ENCODE measurements at places on chromosomes 11 and 22.
A peak's percentile ranks its signal among the peaks of the same experiment; 100 is the strongest.

GRCh38 chr11:44608651-44608990 is 43.2 kb downstream of the CD82 start:
- DNase-seq = no peak

DNA sequence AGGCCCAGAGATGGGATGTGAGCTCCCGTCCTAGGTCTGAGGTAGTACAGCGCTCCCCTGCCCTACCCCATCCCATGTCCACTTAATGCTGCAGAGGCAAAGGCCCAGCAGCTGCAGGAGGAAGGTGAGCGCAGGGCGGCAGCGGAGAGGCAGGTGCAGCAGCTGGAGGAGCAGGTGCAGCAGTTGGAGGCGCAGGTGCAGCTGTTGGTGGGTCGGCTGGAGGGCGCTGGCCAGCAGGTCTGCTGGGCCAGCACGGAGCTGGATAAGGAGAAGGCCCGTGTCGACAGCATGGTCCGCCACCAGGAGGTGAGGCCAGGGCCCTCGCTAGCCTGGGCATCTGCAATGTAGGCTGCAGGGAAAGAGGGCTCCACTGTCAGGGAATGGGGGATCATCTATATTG is 15.2 kb downstream of the CCDC157 start:
- no peak for DNase-seq

GRCh38 chr11:87859636-87860035 is 315.6 kb downstream of the RAB38 start:
- DNase-seq = no peak

- no peak for DNase-seq
Measured at GRCh38 chr11:57049749-57050148, 61.0 kb downstream of the OR5AK2 start.

DNA sequence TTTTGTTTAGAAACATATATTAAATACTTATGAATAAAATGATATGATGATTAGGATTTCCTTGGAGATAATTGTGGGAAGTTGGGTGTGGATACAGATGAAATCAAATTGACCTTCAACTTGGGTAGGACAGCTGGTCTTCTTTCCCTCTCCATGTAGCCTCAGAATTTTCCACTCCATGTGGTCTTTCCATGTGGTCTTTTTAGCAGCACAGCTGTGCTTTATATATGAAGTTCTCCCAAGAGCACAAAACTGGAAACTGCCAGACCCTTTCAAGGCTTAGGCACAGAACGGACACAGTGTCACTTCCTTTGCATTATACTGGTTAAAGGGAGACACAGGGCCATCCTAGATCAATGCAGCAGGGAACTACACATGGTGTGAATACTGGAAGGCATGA is 28.6 kb downstream of the FAM76B start:
- no peak for DNase-seq

DNA sequence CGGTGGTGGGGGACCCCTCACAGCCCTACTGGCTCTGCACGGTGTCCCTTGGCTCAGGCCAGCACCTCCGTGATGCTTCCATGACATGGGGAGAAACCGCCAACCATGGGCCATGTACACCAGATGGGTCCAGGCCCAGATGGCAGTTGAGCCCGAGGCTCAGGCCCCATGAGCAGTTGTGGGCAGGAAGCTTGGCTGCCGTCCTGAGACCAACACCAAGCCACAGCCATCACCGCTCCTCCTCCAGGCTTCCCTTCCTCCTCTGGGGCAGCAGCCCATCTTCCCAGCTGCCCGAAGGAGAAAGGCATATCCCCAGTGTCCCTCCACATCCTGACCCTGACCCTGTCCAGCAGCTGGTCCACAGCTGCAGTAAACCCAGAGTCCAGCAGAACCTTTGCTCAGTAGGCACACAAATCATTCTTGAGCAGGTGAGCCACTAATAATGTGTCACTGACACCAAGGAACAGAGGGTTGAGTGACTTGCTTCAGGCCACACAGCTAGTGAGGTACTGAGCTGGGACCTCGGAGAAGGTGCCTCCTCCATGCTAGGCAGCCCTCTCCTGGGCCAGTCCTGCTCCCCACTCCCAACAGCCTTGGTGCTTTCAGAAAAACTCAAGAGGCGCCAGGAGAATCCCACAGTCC is 204.9 kb downstream of the CTTN start:
- DNase-seq = no peak

GRCh38 chr11:86630229-86630981 is 42.0 kb downstream of the ME3 start:
- DNase-seq = no peak

GRCh38 chr11:107783121-107783520 is 71.3 kb upstream of the SLN start:
- DNase-seq = no peak

- DNase-seq = no peak
Measured at GRCh38 chr11:1570001-1570453, 2.0 kb downstream of the DUSP8 start.

- DNase-seq = peak; percentile 44
Measured at GRCh38 chr11:44608991-44609782, 43.7 kb downstream of the CD82 start.

DNA sequence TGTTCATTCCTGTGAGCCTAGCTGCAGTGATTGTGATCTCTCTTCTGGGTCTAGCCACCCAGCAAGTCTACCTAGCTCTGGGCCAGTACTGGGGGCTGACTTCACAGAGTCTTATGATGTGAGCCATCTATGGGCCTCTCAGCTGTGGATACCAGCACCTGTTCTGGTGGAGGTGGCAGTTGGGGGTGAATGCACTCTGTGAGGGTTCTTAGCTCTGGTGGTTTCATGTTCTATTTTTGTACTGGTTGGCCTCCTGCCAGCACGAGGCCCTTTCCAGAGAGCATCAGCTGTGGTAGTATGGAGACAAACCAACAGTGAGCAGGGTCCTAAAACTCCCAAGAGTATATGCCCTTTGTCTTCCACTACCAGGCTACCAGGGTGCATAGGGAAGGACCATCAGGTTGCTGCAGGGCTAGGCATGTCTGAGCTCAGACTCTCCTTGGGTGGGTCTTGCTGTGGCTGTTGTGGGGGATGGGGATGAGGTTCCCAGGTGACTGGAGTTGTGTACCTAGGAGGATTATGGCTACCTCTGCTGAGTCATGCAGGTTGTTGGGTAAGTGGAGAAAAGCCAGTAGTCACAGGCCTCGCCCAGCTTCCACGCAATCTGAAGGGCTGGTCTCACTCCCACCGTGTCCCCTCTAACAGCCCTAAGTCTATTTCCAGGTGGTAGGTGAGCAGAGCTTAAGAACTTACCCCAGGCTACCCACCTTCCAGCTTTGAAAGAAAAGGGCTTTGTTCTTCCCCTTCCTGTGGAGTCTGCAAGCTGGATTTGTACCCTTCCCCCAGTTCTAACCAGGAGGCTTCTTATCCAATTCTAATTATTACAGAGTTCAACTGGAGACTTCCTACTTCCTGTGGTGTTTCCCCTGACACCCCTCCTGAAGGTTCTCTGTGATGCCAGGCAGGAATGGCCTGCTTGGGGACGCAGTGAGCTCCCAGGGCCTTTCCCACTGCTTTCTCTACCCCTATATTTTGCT is 250.7 kb downstream of the LUZP2 start:
- no peak for DNase-seq

GRCh38 chr11:59801981-59802638 is 8.5 kb downstream of the MRPL16 start:
- no peak for DNase-seq

- DNase-seq = no peak
Measured at GRCh38 chr11:27860811-27861210, 160.6 kb upstream of the BDNF start.

GRCh38 chr11:14892577-14892976 is 546 bp upstream of the CYP2R1 start:
- DNase-seq = no peak

GRCh38 chr11:19370100-19370861 is 129.5 kb upstream of the E2F8 start:
- DNase-seq = no peak

DNA sequence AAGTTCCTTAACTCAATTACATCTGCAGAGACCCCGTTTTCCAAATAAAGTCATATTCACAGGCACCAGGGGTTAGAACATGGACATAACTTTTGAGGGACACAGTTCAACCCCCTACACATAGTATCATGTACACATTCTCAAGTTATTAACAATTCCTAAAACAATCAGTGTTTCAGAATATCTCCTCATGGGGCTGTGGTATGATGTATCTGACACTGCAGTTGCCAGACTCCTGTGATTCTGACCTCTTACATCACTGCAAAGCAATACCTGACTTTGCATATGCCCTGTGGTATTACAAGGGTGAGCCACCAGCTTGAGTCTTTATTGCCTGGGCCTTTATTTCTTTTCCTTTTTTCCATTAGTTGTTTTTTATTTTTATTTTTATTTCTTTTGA is 141.7 kb downstream of the COMMD9 start:
- DNase-seq = no peak

DNA sequence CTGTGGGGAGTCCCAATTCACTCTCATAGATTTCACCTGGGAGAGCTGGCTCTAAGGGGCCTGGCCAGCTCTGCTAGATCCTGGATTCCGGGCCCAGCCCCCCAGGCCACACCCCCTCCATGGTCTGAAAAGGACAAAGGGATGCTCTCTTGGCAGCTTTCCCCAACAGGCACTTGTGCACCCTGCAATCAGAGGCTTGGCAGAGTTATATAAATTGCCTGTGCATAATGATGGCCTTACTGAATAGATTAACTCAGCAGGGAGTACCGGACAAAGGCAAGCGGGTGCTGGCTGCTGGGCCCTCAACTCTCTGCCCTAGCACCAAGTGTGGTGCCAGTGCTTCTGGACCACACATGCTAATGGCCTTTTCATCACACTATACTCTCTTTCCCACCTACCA is 461.6 kb downstream of the BUD13 start:
- DNase-seq = no peak

GRCh38 chr11:81966340-81966739 is 767.3 kb downstream of the FAM181B start:
- no peak for DNase-seq

DNA sequence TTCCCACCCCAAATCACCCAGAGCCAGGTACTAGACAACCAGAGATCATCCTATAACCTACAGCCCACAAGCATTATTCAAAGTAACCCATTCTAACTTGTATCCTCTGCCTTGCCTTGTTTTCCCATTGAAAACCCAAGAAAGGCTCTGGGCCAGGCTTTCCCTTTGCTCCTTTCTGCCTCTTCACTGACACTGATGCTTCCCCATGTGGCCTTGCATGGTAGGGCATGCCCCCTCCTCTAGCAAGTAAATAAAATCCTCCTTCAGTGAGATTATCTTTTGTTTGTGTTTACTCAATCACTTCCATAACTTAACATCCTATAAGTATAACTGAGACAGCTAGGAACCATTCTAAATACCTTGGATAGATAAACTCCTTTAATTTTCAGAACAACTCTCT is 65.6 kb upstream of the FAR1 start:
- DNase-seq = no peak

- DNase-seq = no peak
Measured at GRCh38 chr11:69001243-69002081, 11.6 kb downstream of the MRGPRF start.

GRCh38 chr22:31947296-31947695 is 3.0 kb downstream of the YWHAH start:
- peak; percentile 67 for DNase-seq
